Fibroblast of the conjunctiva (primary cell): ENCODE measurements at places on chromosomes 2 and 18.
A peak's percentile ranks its signal among the peaks of the same experiment; 100 is the strongest.

GRCh38 chr2:43268066-43268953, 41.9 kb upstream of the ZFP36L2 start:
- no peak for DNase-seq

DNA sequence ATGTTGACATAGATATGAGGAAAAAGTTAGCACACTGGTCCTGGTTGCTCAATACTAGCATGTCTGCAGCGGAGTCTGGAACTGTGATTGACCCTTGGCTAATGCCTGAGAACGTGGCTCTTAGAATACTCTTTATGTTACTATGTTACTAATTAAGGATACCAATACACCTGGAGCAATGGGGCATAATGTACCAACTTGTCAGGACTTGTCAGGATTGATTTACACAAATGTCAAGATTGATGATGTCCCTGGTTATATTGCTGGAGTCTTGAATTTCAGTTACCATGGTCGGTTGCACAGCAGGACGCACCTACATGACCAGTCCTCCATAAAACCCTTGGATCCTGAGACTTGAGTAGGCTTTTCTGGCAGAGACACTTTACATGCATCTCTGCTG, 810.9 kb downstream of the CPS1 start:
- no peak for DNase-seq

DNA sequence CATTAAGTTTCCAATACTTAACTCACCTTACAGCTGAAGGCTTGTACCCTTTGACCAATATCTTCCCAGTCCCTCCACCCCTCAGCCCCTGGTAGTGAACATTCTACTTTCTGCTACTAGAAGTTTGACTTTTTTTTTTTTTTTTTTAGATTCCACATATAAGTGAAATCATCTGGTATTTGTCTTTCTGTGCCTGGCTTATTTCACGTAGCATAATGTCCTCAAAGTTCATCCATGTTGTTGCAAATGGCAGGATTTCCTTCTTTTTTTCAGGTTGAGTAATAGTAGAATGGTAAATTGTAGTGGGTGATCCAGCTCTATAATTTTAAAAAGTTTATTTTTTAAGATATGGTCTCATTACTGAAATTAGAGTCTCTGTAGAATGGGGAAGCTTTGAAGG, 316.0 kb downstream of the MTX2 start:
- DNase-seq: no peak

GRCh38 chr18:76756531-76757253, 65.7 kb upstream of the ZNF236 start:
- DNase-seq: no peak

- peak; percentile 20 for DNase-seq
Observed at GRCh38 chr2:68466361-68466777, 725 bp downstream of the FBXO48 start.

DNA sequence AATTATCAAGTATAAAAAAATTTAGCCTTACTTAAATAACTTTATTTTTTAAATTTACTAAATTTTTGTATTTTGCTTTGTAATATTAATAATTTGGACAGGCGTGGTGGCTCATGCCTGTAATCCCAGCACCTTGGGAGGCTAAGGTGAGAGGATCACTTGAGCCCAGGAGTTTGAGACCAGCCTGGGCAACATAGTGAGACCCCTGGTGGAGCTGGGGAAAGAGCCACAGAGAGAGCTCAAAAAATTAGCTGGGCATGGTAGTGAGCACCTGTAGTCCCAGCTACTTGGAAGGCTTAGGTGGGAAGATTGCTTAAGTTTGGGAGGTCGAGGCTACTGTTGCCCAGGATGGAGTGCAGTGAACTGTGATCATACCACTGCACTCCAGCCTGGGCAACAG, 143.5 kb downstream of the B3GNT2 start:
- no peak for DNase-seq

DNA sequence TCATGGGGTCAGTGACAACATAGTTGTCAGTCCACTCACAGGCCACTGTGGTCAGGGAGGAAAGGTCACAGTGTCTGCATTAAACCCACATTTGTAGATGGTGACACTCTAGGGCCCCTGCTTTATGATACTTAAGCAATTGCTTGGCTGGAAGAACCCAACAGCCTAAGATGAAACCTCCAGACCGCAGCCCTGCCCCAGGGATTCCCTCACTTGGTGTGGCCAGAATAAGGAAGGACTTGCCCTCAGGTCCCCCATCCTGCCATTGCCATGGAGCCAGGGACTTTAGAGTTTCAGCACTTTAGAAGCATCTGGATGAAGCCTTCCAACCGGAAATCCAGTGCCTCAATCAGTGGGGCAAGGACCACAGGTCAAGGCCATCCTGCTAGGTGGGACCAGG, 63.9 kb upstream of the LAPTM4A start:
- DNase-seq: no peak

DNA sequence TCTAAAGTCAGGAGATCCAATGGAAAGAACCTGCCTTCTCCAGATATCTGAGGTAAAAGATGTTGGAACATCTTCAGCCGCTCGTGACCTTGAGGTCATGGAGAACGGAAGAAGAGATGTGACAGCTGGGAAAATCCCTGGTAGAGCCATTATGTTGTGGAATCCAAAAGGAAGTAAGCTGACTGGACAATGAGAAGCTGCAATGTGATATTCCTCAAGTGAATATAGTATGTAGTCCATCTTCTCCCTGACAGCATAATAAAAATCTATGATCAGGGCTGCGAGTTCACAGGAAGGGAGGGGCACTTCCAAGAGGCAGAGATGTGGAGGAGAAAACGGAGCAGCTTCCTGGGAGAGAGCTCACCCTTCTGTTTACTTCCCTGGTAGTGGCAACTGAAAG, 201.0 kb upstream of the SP5 start:
- DNase-seq: no peak

DNA sequence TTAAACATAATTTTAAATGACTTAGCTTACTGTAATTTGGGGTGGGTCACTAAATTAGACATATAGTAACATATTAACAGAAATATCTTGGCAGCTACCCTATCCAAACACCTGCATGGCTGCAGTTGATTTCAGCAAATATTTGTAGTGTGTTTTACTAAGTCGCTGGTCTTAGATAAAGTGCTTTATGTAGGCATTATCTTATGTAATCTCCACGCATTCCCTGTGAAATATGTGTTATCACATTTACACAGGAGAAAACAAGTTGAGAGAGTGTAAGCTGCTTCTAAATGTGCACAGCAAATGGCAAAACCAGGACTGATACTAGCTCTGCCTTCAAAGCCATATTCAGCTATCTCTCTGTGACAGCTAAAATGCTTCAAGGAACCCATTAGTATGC, 72.0 kb downstream of the NYAP2 start:
- DNase-seq: no peak

- no peak for DNase-seq
Observed at GRCh38 chr2:20216130-20217025, 8.6 kb downstream of the SDC1 start.

DNA sequence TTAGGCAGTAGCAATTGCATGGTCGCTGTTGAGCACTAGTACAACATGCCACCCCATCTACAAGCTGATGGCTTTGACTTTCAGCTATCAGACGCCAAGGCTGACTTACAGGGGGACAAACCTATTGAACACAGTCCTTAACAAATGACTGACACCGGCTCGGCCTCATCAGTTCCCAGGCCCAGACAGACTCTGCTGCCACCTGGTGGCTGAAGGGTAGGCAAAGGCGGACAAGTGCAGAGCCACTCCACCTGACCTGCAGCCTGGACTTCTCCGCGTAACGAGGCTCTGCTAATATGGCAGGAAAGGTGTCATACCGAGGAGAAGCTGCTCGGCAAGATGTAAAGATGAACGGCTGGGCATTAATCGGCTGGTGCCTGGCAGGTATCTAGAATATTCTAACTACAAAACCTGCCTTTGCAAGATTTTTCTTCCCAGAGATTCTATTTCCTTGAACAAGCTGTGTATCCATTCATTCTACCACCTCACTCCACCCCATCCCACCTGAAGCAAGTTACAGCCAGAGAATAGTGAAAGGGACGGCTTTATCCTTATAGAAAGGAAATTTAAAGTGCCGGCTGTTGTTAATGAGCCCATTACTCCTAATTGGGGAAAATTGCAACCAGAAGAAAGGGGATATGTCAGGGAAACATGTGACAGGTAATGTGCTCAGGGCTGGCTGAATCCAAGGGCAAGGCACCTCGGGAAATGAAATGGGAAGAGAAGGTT, 67.4 kb downstream of the STEAP3 start:
- DNase-seq: no peak

GRCh38 chr2:209189893-209190292, 234.0 kb upstream of the MAP2 start:
- DNase-seq: no peak
